ENCODE measurements at places on chromosomes 3 and 15.

GRCh38 chr3:134232151-134232550 lies 18.5 kb downstream of the RYK start:
- DNase-seq, result no peak

DNA sequence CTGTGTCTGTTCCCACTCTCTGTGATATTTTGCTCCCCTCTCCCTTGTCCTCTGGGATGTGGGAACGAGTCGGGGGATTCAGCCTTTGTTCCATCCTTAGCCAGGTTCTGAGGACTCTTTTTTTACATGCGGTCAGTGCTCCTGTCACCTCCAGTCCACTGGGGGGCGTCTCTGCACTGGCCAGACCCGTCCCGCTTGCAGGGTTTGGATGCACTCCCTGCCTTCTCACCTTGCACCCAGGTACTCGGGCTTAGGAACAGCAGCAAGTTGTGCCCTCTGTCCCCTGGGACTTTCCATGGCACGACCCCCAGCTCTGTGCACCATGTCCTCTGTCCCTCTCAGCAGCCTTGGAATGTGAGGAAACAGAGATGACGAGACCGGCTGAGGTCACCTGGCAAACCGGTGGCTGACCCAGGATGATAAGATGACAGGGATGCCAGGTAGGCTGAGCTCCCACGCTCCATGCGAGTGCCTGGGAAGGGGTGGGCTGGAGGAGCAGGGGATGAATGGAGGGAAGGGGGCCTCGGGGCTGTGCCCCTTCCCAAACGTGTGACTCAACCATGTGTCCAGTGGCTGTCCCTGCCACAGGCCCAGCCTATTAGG lies 27.3 kb upstream of the FGD5 start:
- peak; percentile 75 for DNase-seq

GRCh38 chr3:14141602-14142341 lies 16.9 kb downstream of the TMEM43 start:
- peak; percentile 70 for DNase-seq

GRCh38 chr15:42331235-42331634 lies 28.1 kb upstream of the CAPN3 start:
- no peak for DNase-seq

GRCh38 chr15:38324939-38325647 lies 72.5 kb downstream of the SPRED1 start:
- DNase-seq, result no peak

GRCh38 chr15:60396560-60396957 lies 1.2 kb downstream of the ANXA2 start:
- no peak for DNase-seq

GRCh38 chr3:23019596-23020300 lies 183.4 kb upstream of the UBE2E2 start:
- no peak for DNase-seq

- DNase-seq, result no peak
Measured at GRCh38 chr3:18410205-18410604, 14.9 kb downstream of the SATB1 start.

DNA sequence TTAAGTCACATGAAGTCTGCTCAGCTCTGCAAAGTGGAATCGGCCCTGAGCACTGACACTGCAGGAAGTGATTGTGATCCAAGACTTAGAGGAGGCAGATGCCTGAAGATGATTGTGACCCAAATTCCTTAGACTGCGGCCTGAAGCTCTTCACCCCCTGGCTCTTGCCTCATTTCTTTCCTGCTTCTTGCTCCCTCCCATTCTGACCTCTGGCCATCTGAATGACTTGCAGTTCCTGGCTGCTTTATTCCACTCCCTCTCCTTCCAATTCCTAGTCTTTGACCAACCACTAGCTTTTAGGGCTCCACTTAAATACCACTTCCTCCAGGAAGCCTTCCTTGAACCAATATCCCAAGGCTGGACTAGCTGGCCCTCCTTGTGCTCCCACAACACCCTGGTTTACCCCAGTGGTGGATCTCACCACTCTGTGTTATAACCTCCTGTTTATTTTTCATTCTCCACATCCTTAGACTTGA lies 9.9 kb upstream of the EPB42 start:
- DNase-seq, result no peak

GRCh38 chr15:96678386-96678785 lies 347.9 kb downstream of the NR2F2 start:
- DNase-seq, result no peak

DNA sequence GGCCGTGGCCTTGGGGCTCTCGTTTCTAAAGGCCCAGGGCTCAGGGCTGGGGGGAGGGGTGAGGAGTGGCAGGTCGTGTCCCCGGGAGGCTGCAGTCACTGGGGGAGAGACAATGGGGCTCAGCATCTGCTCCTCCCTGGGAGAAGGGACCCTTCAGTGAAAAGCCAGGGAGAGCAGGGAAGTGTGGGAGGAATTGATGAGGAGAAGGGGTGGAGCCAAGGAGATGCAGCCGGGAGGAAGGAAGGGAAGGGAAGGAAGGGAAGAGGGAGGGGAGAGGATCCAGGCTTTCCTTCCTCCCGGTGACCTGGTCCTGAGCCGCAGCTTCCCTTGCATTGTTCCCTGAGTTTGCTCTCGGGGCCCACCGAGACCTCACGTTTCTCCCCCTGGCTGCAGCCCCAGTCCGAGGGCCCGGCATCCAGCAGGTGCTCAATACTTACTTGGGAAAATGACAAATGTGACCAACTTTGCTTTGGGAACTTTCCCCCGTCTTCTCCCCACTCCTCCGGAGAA lies 1.4 kb upstream of the ZNF710 start:
- DNase-seq, result no peak

- no peak for DNase-seq
Measured at GRCh38 chr3:17023006-17023664, 138.4 kb downstream of the PLCL2 start.

DNA sequence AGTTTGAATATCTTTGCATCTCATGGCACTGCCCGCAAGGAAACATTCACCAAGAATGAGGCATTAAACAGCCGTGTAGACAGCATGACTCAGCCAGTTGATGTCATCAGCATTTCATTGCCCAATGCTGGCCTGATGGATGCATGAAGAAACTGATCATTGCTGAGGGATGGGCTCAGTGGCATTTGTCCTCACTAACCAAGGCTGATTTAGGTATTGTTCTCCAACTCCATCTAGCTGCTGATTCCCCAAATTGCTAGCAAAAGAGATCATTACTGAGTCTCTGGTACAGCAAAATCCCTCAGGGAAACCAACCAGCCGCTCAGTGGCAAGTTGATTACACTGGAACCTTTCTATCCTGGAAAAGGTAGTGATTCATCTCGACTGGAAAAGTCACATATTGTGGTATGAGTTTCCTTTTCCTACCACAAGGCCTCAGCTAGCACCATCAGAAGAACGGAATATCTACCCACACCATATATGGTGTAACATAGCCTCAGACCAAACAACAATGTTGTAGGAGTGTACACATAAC lies 186.5 kb upstream of the GAP43 start:
- DNase-seq, result no peak

GRCh38 chr3:193346259-193346658 lies 32.3 kb downstream of the ATP13A5 start:
- no peak for DNase-seq

DNA sequence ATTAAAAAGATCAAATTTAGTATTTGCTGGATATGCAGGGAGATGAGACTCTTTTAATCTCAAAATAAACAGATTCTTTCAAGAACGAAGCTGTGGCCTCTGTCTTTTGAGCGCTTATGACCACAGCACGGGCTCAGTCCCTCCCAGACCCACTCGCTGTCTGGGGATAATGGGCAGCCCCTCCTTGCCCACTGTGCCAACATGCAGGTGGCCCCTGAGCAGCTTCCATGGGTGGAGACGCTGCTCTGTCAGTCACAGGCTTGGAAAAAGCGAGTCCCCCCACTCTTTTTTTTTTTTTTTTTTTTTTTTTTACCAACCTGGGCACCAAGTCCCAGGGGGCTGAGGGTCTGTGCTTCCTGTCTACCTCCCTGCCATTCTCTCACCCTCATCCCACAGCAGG lies 150.9 kb downstream of the LRRK1 start:
- no peak for DNase-seq

- peak; percentile 8 for DNase-seq
Measured at GRCh38 chr15:51401051-51401780, 59.8 kb downstream of the GLDN start.

GRCh38 chr15:100901296-100901695 lies 17.9 kb upstream of the LRRK1 start:
- peak; percentile 64 for DNase-seq

DNA sequence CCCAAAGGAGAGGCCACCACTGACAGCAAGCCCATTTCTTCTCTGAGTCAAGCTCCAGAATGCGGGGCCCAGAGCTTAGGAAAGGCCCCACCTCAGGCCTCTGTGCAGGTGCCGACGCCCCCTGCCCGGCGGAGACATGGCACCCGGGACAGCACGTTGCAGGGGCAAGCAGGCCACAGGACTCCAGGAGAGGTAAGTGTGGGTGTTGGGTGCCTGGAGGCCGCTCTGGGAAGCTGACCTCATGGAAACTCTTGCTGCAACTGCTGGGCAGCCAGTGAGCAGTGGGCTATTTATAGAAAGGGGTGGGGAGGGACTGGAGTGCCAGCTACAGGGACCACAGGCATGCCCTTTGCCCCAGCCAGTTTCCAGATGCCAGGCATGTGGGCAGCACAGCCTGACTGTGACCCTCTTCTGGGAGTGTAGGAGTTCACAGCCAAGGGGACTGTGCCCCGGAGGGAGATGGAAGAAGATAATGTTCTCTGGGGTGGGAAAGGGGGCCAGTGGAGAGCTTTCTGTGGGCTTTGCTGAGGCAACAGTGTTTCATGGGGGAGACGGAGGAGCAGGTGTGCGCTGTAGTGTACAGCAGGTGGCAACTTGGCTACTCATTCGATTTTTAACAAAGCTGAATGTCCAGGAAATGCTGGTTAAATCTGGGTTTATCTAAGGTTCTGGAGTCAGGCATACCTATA lies 23.7 kb downstream of the ALPK3 start:
- peak; percentile 92 for DNase-seq

GRCh38 chr3:13379201-13379830 lies 40.8 kb downstream of the NUP210 start:
- DNase-seq, result peak; percentile 84

DNA sequence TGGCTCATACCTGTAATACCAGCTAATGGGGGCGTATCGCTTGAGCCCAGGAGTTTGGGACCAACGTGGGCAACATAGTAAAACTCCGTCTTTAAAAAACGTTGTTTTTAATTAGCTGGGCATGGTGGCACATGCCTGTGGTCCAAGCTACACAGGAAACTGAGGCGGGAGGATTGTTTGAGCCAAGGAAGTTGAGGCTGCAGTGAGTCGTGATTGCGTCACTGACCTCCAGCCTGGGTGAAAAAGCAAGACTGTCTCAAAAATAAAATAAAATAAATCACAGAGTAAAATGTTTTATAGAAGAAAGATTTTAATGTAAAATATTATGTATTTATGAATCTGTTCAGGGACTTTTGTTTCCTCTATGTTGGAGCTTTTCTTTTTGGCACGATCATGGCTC lies 15.3 kb upstream of the STRIT1 start:
- no peak for DNase-seq

DNA sequence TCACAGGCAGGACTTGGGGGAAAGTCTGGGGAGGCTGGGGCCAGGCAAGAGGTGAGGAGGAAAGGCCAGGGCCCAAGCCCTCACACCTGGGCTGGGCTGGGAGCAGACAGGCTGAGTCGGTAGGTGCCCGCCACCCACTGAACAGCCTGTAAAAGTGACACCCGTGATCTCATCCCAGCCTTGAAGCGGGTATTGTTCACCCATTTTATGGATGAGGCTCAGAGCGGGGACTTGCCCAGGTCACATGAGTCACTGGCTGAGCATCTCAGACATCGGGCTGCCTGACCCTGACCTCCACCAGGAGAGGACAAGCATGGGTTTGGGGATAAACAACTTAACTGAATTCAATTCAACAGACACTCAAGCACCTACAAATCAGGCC lies 52.0 kb upstream of the CTSH start:
- no peak for DNase-seq

- DNase-seq, result no peak
Measured at GRCh38 chr3:32354362-32354778, 37.3 kb upstream of the CMTM7 start.

DNA sequence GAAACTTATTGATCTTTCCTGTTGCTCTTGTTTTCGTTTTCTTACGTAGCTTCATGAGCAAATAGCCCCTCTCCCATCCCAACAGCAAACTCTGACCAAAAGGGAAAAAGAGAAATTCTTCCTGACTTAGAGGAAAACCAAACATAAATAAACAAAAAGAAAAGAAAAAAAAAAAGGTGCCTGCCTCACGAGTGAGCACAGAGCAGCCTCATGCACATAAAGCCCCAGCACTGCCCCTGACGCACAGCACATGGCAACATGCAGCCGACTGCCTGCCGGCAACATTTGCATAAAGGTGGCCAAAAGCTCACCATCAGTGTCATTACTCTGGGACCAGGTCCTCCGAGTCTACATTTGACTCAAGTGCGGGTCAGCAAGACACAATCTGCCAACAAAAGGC lies 6.4 kb downstream of the POC1A start:
- no peak for DNase-seq

- DNase-seq, result no peak
Measured at GRCh38 chr3:70360979-70361760, 48.7 kb upstream of the MDFIC2 start.

DNA sequence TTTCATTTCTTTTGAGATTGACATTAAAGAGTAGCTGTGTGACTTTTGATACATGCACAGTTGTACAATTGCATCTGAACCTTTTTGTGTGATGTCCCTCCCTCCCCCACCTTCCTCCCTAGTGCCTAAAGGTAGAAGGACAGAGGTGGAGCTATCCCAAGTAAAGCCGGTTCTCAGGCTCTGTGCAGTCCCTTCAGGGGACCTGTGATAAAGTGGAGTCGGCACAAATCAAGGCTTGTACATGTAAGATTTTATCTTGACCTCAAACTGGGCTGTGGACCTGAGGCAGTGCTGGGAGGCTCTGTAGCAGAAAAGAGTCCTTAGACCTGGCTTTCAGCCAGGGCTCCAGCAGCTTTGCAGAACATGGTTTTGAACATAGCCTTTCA lies 55.5 kb upstream of the CMTM7 start:
- no peak for DNase-seq

GRCh38 chr3:151895478-151896241 lies 22.2 kb downstream of the SUCNR1 start:
- no peak for DNase-seq

DNA sequence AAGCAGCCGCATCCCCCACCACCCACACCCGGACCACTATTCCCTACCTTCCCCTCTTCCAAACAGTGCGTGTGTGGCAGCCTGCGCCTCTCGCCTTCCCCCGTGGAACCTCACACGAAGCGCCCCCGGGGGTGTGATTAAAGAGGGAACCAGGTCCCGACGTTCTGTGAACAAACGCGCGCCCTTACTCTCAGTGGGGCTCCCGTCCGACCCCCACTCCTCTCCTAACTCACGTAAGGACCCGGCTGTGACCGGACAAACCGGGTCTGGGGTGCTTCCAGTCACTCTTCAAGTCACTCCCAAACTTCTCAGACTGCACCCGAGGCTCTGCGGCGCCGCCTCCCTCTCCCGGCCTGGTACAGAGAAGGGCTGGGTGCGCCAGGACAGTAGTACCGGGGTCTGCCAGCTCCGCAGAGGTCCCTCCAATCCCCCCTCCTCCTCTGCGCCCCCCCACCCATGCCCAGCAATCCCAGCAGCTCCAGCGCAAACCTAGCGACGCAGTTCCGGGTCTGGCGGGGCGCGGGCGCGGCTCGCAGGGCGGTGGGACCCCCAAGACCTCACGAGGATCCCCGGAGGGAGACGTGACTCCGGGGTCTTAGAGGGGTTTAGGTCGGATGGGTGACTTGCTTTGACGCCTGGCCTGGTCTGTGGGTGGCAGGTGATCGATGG lies 574 bp downstream of the DUOXA1 start:
- DNase-seq, result no peak

- DNase-seq, result no peak
Measured at GRCh38 chr3:146577662-146578061, 27.5 kb downstream of the PLSCR5 start.

- no peak for DNase-seq
Measured at GRCh38 chr3:169448501-169448900, 215.0 kb downstream of the MECOM start.

Data from coronary artery (tissue), 2 donors.